ENCODE measurements at places on chromosomes 7 and 10.

DNA sequence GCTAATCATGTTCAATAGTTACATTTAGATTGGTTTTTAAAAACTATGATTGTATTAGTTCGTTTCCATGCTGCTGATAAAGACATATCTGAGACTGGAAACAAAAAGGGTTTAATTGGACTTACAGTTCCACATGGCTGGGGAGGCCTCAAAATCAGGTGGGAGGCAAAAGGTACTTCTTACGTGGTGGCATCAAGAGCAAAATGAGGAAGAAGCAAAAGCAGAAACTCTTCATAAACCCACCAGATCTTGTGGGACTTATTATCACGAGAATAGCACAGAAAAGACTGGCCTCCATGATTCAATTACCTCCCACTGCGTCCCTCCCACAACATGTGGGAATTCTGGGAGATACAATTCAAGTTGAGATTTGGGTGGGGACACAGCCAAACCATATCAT lies 34.1 kb upstream of the CC2D2B start:
- no peak for DNase-seq

- DNase-seq = no peak
Observed at GRCh38 chr10:29850371-29850770, 209.0 kb downstream of the JCAD start.

DNA sequence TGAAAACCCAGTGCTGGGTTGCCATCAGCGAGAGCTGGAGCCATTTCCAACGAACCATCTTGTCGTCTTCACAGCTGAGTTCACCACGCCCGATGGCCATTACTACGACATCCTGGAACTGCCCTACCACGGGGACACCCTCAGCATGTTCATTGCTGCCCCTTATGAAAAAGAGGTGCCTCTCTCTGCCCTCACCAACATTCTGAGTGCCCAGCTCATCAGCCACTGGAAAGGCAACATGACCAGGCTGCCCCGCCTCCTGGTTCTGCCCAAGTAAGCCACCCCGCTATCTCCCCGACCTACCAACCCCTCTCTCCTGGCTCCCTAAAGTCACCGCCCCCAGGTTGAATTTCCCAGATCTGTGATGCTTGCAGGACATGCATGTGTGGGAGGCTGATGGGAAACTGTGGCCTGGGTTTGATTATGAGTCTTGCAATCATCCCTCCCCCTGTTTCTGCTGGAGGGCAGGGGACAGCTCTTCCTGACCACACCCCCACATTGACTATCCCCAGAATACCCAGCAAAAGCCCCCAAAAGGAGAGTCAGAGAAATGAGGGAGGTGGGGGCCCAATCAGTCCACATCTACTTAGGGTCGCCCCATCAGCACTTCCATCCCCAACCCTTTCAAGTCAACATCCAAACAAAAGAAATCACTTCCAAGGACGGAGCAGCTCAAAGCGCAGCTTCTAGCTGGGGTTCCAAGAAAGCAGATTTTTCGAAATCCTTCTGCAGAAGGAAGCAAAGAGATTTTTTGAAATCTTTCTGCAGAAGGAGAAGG lies 6.9 kb downstream of the SERPINE1 start:
- peak; percentile 52 for DNase-seq

DNA sequence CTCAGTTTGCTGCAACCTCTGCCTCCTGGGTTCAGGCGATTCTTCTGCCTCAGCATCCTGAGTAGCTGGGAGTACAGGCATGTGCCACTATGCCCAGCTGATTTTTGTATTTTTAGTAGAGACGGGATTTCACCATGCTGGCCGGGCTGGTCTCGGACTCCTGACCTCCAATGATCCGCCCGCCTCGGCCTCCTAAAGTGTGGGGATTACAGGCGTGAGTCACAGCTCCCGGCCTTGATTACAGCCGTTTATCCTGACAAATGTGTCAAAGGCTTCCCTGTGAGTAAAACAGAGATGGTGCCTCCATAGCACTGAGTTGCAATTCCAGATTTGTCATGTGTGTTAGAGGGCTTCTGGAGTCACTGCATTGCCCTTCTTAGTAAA lies 273.7 kb downstream of the CCDC3 start:
- DNase-seq = peak; percentile 63

DNA sequence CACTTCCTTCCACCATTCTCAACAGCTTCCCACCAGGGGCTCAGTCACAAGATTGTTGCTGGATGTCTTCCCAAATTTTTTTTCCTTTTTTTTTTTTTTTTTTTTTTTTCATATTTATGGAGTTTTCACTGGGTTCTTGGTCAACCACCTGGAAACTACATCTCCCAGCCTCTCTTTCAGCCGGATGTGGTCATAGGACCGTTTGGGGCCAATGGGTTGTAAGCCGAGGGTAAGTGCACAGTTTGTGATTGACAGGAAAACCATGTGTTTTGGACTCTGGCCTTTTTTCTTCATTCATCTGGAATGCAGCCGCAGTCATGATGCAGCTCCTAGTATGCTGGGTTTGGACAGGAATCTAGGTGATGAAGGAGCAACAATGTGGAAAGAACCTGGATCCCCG lies 337.1 kb upstream of the FOXK1 start:
- no peak for DNase-seq

GRCh38 chr7:142739923-142740492 lies 9.3 kb upstream of the PRSS1 start:
- no peak for DNase-seq

GRCh38 chr10:122267849-122268737 lies 3.0 kb upstream of the BTBD16 start:
- peak; percentile 63 for DNase-seq

DNA sequence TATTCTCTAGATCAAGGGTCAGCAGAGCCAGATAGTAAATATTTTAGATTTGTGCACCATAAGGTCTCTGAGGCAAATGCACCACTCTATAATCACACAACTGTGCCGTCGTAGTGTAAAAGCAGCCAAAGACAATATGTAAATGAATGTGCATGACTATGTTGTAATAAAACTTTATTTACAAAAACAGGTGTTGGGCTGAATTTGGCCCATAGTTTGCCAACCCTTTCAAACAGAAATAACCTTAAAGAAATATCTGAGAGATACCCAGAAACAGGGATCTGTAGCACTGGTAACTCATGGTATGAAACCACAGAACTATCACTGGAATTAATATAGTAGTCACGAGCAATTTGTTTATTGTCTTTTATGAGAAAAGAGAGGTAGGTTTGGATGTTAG lies 86.0 kb downstream of the ARID5B start:
- DNase-seq = no peak

- DNase-seq = peak; percentile 50
Observed at GRCh38 chr10:129968853-129969183, 4.7 kb upstream of the EBF3 start.

DNA sequence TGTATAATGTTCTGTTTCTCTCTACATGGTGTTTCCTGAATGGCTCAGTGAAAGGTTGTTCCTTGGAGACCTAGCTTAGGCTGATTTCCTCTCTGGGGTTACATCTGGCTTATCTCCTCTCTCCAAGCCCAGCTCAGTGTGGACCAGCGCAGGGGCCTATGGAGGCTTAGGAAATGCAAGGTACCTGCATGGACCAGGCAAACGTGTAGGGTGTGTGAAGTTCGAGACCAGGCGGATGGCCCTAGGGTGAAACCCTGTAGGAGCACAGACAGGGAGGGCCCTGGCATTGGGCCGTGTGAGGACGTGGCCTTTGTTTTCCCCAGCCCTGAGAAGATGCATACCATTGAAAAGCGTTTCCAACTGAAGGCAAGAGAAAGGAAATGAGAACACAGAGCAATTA lies 59.0 kb downstream of the DOCK1 start:
- no peak for DNase-seq

DNA sequence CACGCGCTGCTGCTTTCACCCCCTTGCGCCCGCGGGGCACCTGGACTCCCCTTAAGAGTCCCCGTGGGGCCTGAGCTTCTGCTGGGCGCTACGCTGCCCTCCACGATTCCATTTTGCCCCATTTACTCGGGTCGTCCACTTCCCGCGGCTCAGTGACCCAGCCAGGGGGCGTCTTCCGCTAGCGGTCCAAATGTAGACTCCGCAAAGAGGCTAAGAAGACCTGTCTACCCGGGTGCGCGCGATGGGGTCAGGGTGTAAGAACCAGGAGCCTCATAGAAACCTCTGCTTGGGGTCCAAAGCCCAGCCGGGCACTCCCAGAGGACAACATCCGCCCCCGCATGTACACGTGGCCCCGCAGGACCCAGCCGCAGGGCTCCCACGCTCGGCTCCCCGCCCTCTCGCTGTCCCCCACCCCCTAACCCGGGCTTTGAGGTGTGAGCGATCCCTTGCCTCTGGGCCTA lies 5.2 kb upstream of the HMX2 start:
- DNase-seq = no peak

DNA sequence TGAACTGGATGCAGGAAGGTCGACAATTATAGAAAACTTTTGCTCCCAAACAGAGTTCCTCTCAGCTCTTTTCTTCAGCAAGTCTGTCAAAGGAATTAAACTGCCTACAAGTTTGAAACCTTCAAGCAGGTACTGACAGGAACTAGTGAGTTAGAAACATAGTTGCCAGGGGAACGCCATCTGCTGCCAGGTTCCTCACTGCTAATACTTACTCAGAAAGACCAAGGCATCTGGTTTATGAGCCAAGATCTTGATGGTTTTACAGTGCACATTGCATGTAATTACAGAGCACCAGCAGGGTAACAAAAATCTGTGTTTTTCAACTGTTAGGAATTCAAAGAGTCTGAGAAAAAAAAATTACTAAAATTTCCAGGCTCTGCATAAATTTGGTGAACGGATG lies 300.0 kb upstream of the NRG3 start:
- DNase-seq = no peak

DNA sequence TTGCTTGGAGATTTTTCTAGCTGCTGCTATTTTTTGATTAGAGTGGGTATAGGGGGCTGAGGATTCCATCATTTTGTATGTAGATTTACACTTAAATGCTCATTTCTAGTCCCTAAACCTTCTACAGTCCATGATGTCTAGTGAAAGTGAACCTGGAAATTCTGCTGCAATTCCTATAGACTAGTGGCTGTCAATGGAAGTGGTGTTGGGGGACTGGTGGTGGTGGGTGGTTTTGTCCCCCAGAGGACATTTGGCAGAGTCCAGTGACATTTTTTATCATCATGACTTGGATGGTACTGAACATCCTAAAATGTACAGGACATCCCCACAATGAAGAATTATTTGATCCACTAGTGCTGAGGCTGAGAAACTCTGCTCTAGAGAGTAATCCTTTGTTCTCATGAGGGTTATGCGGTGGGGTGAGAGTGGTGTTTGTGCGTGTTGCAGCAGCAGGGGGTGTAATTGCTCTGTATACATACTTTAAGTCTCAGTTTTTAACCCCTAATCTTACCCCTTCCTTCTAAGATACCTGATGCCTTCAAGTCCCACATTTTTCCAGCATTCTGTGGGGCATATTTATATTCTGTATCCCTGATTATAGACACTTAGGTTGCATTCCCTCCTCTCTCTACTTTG lies 35.0 kb downstream of the KIF11 start:
- DNase-seq = peak; percentile 11

DNA sequence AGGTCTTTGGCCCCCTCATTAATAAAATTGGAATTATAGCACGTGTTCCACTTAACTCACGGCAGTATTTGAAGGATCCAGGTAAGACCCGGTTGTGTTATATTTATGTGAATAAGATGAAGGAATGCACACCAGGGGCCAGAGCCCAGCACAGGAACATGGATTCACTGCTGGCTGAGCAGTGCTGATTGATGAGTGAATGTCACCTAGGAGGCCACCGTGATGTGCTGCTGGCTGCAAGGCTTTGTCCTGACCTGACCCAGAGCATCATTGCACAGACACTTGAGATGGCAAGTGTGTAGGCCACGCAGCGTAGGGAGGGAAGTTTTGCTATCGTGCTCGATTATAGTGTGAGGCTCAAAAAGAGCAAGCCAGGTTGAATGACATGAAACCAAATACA lies 350.7 kb upstream of the MGMT start:
- DNase-seq = no peak

GRCh38 chr7:73703225-73703624 lies 16.2 kb downstream of the STX1A start:
- no peak for DNase-seq

- no peak for DNase-seq
Observed at GRCh38 chr10:69558559-69558958, 14.7 kb downstream of the NEUROG3 start.

DNA sequence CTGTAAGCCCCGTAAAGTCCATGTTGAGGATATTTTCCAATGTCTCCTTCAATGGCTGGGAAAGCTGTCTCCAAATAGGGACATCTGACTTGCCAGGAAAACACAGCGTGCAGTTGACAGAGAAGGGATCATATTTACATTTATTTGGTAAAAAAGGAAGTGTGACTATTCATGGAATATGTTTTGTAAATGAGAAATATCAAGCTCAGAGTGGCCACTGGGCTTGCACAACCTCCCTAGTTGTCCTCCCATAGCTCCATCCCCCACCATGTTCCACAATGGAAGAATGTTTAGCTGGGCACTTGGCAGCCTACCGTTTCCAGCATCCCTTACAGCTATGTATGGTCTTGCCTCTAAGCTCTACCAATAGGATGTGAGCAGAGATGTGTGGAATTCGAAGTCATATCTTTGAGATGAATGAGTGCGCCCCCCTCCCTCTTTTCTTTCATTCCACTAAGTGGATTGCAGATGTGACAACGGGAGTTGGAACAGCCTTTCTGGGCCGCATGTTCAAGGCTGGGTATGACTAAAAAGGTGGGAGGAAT lies 306.6 kb upstream of the ZMIZ1 start:
- DNase-seq = no peak

DNA sequence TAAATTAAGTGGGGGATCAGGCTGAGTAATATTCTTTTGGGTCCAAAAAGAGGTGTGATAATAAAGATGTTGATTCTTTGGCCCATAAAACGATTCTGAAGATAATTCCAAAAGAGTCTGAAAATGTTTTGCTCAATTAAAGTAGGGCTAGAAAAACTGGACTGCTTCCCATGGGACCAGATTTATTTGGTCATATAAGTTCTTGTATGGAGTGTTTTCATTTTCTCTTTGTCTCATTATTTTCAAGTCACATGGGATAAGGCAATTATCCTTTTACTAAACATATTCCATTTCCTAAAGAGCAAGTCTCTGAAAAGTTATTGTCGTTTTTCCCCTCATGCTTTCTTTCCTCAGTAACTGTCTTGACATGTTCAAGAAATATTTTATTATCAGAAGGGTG lies 41.5 kb downstream of the CDK6 start:
- DNase-seq = no peak

All from astrocyte of the hippocampus (primary cell).